ENCODE measurements at places on chromosomes 12 and 14. TPM values are rescaled to one million over a fixed set of nuclear protein-coding genes. Genes with fewer than 3 reads are reported as not detected.

The ISCA2 gene
- 23.4 TPM for total RNA-seq

The OTOGL gene
- total RNA-seq, result 0.32 TPM

DNA sequence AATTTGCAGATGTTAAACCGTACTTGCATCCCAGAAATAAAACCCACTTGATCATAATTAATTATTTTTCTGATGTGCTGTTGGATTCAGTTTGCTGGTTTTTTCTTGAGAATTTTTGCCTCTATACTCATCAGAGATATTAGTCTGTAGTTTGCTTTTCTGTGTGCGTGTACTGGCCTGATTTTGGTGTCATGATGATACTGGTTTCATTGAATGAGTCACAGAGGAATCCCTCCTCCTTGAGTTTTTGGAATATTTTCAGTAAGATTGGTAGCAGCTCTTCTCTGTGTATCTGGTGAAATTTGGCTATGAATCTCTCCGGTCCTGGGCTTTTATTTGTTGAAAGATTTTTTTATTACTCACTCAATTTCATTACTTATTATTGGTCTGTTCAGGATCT, 100.4 kb upstream of the PMCH start:
- no peak for DNase-seq

DNA sequence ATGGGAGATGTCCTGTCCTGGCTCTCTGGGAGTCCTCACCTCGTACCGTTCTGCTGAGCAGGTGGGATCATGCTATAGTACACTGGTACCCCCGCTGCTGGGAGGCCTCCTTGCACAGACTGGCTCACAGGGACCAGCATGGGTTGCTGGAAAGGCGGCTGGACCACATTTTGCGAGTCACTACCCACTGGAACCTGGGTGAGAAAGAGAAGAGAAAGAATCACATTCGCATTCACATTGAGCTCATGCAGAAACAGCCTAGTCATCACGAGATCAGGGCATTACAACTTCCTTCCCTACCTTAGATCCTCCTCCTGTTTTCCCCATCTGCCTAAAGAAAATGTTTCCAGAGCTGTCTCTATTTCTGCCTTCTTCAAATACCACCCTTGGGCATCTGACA, 17.3 kb upstream of the STAC3 start:
- no peak for DNase-seq
